Activated T-cell treated with anti-CD3 and anti-CD28 coated beads, Interleukin-2, amount 50 U/mL, for 24 hours (primary cell): ENCODE measurements at places on chromosomes 11 and 22.

- peak; percentile 63 for DNase-seq
These were observed 922 bp downstream of the HNRNPUL2 start for GRCh38 chr11:62726156-62726914.

DNA sequence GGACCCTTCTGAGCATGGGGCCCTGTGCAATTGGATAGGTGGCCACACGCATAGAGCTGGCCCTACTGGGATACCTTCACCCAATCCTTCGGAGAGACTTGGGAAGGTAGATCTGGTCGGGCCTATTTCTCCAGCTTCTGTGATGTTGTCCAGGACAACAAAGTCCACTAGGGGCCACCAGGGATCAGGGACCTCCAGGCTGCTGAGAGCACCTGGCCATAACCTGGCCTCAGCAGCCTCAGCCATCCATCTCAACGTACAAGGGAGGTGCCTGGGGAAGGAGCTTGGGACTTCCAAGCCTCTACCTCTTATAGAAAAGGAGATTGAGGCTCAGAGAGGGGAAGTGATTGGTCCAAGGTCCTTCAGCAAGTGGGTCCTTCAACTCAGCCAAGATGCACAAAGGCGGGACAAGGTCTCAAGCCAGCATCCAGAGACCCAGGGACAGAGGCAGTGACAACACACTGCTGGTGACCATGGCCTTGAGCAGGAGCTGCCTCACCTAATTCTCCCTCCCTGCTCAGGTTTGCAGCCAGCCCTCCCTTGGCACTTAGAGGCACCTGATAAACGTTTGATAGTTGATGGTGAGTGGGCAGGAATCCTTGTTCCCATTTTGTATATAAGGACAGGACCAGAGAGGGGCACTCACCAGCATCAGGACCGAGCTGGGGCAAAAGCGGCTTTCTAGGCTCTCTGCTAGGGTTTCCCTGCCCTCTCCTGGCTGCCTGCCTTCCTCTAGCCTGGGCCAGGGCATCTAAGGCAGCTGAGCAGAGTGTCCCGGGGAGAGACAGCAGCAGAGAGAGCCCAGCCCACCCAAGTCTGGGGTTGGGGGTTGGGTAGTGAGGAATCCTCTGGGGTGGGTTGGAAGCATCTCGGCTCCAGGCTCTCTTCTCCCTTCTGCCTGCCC lies 4.5 kb downstream of the RAC2 start:
- peak; percentile 41 for DNase-seq

DNA sequence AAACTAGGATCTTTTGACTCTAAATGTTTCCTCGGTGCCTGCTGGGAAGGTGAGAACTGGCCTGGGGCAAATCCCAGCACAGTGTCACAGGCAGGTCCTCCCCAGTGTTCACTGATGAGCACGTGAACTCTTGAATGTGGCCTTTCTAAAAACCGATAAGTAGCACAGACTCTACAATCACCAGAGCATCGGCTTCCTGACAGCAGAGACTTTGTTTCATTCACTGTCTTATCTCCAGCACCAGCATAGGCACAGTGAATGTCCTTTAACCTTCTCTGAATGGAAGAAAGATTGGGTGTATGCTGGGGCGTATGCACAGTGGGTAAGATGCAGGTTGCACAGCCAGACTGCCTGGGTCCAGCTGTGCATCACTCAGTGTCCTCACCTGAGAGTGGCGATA lies 59.3 kb upstream of the EIF3D start:
- DNase-seq, result no peak

DNA sequence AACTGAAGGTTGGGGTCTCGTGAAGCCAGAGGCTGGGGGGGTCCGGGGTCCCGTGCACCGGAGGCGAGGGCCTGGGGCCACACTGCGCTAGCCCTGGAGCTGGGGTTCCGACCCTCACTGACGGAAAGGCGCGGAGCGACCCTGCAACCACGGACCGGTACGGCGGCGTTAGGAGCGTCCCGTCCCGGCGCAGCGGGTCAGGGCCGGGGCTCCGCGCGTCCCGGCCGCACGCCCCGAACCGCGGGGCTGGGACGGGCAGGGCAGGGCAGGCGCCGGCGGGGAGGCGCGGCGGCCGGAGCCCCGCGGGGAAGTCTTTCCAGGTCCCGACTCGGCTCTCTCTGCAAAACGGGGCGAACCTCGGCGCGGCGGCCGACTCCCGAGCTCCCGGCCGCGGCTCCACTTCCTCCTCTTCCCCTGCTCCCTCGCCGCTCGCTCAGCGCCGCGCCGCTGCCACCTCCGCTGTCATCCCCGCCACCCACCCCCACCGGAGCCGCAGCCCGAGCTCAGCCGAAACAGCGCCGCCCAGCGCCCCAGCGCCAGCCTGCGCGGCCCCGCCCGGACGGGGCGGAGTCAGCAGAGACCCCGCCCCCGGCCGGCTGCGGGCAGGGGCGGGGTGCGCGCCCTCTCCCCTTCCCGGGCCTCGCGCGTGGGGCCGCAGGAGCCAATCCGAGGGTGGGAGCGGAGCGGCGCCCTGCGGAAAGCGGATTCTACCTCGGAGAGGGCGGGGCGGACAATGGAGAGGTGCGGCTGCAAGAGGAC lies at the start of gene GDPD5:
TSS of gene GDPD5 (minus strand) at position 509 of the 759 bp plus-strand sequence. CDS start 48,206 bp downstream, outside the sequence.
- DNase-seq, result peak; percentile 91

DNA sequence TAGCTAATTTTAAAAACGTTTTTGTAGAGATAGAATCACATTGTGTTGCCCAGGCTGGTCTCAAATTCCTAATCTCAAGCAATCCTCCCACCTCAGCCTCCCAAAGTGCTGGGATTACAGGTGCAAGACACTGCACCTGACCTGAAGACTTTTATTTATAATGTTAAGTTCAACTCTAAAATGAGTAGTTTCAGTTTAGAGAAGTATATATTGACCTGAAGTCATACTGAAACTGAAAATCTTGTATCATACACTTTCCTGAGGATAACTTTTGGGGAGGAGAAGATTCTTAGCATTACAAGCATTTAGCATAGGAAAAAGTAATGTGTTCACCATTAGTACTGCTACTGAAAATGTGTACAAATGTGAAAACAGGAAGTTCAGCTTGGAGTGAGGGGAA lies 249.3 kb downstream of the CASP12 start:
- DNase-seq, result no peak

DNA sequence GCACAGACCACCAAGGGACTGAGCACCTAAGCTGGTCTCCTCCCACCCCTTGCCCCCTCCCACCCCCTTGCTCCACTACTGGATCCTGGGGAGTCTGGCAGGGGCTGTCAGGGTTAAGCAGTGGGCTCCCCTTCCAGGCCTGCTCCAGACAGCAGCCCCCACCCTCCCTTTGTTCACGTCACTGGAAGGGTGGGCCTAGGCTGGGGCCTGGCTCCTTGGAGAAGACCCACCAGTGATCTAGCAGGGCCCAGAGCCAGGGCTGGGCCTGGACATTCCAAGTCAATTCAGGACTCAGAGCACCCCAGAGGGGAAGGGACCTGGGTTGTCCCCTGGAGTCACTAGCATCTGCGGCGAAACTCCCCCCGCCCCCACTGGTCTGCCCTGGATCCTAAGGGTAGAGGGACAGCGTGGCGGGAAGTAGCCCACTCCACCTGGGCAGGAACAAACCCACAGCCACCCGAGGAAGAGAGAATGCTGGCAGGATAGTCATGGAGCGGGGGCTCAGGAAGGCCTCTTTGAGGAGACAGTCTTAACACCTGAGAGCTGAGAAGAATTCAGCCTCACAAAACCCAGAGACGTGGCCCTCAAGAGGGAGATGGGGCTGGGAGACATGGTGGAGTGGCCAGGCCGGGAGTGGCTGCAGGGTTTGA lies 45.8 kb downstream of the IGLL1 start:
- DNase-seq, result no peak

DNA sequence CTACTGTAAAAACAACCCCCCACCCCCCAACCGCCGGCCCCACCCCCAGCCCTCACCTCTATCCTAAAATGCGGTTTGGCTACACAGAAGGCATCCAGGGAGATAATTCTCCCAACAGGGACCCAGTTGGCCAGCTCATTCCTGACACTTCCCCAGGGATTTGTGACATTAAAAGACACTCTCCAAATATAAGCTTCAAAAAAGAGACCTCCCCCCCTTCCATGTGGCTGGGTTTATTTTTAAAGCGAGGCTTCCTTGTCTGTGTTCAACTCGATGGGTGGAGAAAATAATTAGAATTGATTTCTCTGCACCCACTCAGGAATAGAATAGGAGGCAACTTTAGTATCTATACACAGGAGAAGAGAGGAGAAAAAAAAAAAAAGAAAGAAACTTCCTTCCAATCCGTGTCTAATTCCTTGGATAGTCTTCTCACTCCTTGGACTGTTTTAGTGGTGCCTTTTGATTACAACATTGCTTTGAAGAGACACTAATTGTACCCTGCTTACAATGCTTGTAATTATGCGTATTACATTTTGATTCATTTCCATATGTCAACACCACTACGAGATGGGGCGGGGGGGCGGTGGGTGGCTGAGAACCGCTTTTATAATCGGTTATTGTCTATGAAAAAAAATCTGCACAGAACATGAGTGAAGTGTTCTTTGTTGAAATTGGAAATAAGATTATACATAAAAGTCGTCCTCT lies 500.4 kb downstream of the MIAT start:
- no peak for DNase-seq

- DNase-seq, result no peak
These were observed 40.8 kb upstream of the CYP2D6 start for GRCh38 chr22:42171417-42171816.

DNA sequence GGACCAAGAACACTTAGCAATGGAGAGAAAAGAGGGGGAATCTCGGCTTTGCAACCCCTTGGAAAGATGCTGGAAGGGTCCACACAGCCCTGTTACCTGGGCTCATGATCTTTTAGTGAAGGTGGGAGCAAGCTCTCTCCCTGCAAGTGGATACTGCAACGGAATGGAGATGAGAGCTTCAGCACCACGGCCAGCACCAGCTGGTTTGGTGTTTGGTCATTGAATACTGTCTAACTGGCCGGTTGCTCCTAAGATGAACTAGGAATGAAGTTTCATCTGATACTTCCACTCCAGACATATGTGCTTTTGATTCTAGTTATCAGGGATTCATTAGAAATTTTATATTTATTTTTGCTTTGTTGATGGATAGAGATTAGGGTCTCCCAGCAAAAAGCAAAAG lies 16.3 kb downstream of the HTR3A start:
- DNase-seq, result no peak

DNA sequence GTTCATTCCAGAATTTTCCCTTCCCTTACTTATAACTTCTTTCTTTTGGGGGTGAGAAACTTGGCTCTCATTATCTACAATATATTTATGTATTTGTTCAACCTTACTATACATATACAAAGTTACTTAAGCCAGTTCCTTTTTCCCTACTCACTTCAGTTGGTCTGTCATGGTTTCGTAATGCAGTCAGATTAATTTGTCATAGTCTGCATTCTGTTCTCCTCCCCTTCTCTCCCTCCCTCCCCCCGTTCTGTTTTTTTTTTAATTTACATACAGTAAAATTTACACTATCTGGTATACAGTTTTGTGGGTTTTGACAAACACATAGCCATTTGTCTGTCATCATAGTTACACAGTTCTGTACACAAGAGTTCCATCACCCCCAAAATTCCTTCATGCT lies 71.8 kb upstream of the ADORA2A start:
- DNase-seq, result no peak

- DNase-seq, result peak; percentile 30
These were observed 1.4 kb downstream of the MDK start for GRCh38 chr11:46382646-46383403.
